ENCODE measurements at places on chromosomes 2 and 18. TPM values are rescaled to one million over a fixed set of nuclear protein-coding genes. Genes with fewer than 3 reads are reported as not detected.

SLC19A3 gene
- total RNA-seq: not detected

TXNDC2 gene
- total RNA-seq: not detected

PKDCC gene
- total RNA-seq: not detected

VIT gene
- total RNA-seq: not detected

LONRF2 gene
- 0.02 TPM for total RNA-seq
